Sciatic nerve (tissue), 2 donors: ENCODE measurements at places on chromosomes 5 and 9. TPM values are rescaled to one million over a fixed set of nuclear protein-coding genes. Genes with fewer than 3 reads are reported as not detected.

DNA sequence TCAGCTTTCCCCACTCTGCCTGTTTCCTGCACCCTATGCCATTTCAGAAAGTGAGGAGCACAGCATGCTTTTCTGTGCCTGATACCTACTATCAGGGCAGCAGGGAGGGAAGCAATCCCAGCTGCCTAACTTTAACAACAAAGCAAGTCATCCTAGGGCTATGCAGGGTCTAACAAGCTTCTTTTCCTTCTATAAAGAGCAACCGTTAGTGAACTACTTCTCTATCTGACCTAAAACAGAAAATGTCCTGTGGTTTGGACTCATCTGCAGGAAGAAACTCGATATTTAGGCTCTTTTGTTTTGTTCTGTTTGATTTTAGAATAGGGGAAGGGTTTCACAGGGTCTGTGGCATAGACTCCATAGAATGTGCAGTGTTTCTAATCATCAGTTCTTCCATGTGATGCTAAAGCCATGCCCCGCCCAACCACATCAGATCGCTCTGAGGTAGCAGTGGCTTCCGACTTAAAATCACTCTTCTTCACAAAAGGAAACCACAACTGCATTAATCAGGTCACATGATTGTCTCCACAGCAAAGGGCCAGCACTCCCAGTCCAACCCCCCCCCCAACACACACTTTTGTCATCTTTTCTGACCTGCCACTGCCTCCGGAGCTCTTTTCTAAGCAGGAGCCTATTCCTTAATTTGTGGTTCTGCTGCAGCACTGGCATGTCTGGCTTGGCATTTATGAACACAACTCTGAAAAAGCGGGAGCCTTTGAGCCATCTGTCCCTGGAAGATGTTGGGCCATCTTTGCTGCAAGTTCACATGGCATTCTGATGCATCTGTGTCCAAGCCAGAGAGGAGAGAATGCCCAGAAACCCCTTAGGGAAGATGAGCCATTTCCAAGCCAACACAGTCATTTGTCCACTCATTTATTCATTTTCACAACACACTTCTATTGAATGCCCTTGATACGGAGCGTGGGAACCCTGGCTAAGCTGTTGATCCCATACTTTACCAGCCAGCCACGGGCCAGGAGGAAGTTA is 71.6 kb downstream of the CFAP90 start:
- DNase-seq: no peak

GRCh38 chr9:133619791-133620190 is 10.6 kb upstream of the FAM163B start:
- no peak for DNase-seq

DNA sequence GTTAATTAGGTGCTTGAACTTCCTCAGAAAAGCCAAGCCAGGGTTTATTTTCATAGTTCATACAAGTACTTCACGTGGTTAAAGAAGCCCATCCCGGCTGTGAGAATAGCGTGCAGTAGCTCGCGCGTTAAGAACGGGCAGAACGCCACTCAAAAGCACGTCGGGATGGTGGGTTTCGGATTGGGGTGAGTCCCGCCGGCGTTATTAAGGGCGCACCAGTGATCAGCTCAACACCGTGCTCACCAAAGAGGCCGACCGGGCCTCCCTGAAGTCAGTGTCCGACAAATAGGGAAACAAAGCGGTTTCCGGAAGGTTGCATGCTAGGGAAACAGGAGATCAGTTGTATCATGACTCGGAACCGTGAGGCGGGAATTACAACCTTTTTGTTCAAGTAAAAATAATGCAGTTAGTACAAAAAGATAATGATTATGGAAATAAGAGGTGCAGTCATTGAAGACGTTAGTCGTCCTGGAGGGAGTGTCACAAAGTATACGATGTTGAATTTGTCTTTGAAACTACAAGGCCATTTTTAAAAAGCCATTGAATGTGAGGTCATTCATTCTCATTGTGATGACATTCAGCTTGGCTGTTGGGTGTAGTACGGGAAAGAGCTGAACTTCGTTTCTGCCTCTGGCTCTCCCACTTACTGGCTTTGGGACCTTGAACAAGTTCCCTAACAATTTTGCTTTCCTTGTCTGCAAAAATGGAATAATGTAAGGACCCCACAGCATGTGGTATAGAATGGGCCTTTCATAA is 992 bp downstream of the SETD9 start:
- peak; percentile 72 for DNase-seq

GRCh38 chr9:19020886-19021455 is 12.0 kb downstream of the SAXO1 start:
- no peak for DNase-seq

GRCh38 chr5:167633931-167634341 is 657.5 kb upstream of the WWC1 start:
- DNase-seq: no peak

GRCh38 chr9:91186632-91187108 is 175.0 kb downstream of the AUH start:
- DNase-seq: no peak

GRCh38 chr5:176995896-176996767 is 10.4 kb downstream of the UIMC1 start:
- no peak for DNase-seq

GRCh38 chr5:78905084-78905938 is 79.8 kb downstream of the ARSB start:
- no peak for DNase-seq

Gene NIPAL4
- total RNA-seq: 0.36 TPM

Gene GABBR2
- 0.49 TPM for total RNA-seq

Gene ACOT12
- not detected for total RNA-seq

Gene HSPA4
- total RNA-seq: 65.0 TPM

Gene RNF183
- not detected for total RNA-seq

Gene HAND1
- total RNA-seq: not detected
